GM04504 (cell line): ENCODE measurements at places on chromosomes 6 and 20.

DNA sequence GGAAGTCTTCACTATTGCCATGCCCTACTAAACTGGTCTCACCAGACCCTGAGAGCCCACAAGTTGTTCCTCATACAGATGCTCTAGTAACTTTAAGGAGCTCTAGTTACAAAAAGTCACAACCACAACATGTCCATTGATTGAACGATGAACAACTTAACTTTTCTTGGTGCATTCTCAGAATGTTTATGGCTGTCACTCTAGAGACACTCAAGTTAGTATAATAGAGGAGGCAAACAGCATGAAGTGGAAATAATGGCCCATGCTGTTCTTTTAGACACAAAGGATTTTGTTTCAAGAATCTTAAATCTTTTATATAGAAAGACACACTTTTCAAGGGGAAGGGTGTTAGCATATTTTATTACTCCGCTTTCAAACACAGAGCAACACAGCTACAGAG lies 934.4 kb downstream of the HACE1 start:
- no peak for DNase-seq

DNA sequence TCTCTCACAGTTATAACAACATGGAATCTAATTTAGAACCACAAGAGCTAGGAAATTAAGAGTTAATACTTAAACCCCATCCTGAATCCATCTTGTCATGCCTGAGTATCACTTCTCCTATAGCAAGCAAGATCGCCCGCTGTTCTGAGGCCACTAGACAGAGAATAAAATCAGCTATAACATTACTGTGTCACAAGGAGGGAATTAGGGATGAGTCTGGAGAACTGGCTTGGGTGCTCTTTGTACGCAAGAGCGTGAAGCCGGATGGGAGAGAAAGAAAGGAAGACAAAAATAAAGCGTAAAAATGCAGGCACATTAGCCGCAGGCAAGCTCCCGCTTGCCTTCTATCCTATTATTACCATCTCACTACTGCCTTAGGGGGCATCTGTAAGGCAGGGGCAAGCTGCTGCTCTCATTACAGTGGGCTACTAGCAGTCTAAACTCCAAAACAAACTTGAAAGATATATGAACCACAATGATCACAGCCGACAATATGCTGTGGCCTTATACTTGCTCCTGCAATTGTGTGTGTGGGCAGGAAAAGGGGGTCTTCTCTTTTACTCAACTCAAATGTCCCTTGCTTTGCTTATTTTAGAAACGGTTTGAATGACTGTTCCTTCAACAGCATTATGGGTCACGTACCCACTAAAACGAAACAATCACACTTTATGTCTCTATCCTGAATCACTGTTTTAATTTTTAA lies 81.9 kb downstream of the GJA10 start:
- no peak for DNase-seq

DNA sequence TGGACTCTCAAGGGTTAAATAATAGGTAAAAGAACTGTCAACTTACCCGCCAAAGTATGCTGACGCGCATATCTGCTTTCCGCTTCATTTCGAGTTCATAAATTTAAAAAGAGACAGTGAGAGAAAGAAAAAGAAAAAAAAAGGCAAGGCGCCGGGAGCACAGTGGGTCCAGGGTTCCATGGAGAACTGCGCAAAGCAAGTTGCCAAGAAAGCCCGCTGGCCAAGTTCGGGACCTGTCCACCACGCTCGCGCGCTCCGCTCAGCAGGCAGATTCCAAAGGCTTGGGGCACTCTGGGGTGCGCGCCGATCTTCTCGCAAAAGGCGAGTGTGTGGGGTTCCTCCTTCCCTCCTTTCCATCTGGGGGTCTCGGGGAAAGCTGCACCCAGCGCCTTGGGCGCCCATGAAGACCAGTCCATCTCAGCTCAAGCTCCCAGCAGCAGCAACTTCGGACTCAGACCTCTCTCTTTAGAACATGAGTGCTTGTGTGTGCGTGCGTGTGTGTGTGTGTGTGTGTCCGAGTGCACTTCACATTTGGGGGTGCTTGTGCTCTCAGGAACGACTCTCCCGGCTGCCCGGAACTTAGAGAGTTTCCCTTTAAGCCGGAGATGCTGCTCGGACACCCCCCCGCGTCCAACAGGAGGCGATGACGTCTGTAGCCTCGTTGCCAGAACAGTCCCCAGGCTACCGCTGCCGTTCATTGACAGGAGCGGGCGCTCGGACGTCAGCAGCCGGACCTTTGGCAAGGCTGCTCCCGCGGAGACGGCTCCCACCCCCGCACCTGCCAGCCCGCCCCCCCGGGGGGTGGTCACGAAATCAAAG lies 180.0 kb downstream of the TBXT start:
- no peak for DNase-seq

- DNase-seq = no peak
Observed at GRCh38 chr6:90431576-90431975, 134.9 kb upstream of the BACH2 start.

DNA sequence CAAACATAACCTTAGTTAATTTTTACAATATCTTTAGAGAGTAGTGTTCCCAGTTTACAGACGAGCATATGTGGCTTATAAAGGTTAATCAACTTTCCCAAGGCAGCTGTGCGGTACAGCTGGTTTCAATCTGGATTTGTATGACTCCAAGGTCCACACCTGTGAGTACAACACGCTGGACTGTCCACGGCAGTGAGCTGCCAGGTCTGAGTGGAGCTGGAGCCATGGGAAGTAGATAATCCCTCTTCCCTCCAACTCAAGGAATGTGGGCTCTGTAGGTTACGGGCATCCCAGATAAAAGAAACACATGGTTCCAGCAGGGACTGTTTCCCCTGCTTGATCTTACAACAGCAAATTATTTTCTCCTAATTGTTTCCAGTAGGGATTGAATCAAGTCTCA lies 102.2 kb downstream of the SOD2 start:
- DNase-seq = no peak

- DNase-seq = no peak
Observed at GRCh38 chr6:128241216-128241615, 279.2 kb downstream of the PTPRK start.

DNA sequence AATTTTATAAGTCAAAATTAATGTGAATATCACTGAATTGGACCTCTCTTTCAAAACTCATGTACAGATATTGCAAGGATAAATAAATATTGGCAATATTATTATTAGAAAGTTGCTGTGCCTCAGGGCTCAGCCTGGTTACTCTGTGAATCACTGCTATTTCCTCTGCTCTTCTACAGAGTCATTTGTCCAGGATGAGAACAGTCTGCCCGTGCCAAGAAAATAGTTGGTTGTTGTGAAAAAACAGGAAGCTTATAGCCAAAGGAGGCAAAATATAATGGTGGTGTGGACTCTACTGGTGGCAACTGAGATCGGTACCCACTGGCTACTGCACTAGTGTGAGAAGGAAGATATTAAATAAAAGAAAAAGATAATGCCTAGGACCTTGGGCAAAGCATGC lies 93.6 kb downstream of the RIMS1 start:
- DNase-seq = peak; percentile 17

DNA sequence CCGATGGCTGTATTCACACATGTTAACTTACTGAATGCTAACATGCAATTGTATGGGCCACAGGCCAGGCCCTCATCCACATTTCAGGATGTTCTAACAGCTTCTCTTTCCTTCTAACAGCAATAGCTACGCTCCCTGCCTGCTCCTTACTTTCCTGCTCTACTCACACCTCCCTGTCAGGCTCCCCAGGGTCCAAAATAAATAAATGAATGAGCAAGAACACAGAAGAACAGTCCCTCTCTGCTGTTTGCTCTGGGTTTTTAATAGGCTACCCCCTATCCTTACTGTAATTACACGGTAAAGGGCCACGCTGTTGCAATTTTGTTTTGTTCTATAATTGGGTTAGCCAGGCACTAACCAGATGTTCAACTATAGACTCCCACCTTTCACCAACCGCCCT lies 135.6 kb downstream of the GMDS start:
- DNase-seq = no peak

GRCh38 chr6:25794784-25795183 lies 37.1 kb downstream of the SLC17A1 start:
- DNase-seq = no peak

- DNase-seq = peak; percentile 83
Observed at GRCh38 chr6:25992413-25993340, 30.1 kb downstream of the TRIM38 start.

DNA sequence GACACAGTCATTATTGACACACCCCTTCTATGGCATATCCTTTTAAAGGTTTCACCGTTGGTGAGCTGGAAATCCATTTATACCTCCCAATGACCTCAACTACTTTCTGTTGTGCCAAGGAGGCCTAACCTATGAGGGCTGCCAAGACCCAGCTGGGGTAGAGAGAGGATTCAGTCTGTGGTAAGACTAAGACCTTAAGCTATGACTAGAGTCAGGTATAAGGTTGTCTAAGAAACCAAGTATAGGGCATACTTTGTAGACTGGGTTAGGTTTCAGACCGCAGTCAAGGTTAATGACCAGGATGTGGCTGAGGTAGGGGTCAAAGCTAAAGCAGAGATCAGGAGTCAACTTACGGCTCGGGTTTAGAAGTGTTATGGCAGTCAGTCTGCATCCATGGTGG lies 641.2 kb upstream of the CHD6 start:
- DNase-seq = no peak

DNA sequence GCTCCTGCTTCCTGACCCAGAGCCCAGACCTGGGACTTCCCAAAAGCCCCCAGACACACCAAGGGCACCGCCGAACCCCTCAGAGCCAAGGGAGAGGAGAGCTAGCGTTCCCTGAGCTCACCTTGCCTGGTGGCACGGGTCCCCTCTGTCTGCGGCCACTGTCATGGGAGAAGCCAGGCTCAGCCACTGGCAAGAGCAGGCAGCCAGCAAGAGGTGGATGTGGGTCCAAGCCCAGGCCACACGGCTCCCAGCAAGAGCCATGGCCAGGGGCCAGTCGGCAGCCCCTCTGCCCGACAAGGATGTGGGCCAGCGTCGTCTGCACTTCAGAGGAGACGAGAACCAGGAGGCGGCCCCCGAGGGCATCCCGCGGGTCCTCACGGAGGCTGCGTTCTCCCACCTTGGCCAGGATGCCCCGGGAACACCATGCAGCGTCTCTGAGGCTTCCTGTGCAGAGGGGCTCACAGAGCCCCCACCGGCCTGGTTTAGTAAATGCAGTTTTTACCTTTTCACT lies 2.2 kb upstream of the PPDPF start:
- no peak for DNase-seq

- DNase-seq = no peak
Observed at GRCh38 chr20:50283922-50284810, 93.5 kb downstream of the CEBPB start.

DNA sequence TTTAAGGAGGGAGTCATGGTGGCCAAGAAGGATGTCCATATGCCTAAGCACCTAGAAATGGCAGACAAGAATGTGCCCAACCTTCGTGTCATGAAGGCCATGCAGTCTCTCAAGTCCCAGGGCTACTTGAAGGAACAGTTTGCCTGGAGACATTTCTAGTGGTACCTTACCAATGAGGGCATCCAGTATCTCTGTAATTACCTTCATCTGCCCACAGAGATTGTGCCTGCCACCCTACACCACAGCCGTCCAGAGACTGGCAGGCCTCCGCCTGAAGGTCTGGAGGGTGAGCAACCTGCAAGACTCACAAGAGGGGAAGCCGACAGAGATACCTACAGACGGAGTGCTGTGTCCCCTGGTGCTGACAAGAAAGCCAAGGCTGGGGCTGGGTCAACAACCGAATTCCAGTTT lies 115.0 kb downstream of the HFE start:
- DNase-seq = no peak

GRCh38 chr6:21596949-21597682 lies 3.6 kb downstream of the SOX4 start:
- no peak for DNase-seq

DNA sequence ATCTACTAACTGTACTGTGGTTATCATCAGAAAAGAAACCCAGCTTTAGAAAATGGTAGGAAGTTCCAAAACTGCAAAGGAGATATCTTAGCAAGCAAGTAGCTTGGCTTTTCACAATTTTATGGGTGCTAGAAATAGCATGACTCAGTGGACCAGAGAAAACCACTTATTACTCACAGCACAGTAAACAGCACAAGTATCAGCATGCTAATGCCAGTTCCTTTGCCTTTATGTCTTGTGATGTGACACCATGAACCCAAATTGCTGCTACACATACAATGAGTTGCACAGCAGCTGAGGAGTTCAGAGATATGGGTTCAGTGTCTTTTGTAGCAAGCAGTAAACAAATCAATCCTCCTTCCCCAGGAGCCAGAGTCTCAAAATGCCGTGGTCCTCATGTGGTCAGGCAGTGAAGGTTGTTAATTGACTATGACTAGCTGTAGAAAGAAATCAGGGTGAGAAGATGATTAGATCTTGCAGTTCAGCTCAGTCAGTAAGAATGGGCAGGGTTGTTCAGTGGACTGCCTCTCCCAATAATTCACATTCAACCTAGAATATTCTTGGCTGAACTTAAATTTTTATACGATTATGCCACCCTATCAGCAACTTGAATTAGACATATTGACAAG lies 73.3 kb downstream of the OPRM1 start:
- DNase-seq = no peak

DNA sequence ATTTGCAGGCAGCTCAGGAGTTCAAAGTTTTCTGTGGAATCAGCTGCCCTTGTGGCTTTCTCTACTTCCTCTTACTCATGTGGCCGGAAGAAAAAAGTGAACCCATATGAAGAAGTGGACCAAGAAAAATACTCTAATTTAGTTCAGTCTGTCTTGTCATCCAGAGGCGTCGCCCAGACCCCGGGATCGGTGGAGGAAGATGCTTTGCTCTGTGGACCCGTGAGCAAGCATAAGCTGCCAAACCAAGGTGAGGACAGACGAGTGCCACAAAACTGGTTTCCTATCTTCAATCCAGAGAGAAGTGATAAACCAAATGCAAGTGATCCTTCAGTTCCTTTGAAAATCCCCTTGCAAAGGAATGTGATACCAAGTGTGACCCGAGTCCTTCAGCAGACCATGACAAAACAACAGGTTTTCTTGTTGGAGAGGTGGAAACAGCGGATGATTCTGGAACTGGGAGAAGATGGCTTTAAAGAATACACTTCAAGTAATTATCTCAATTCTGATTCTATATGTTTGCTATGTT lies 1.1 kb downstream of the MGME1 start:
- DNase-seq = no peak

- DNase-seq = peak; percentile 3
Observed at GRCh38 chr6:111113336-111114086, 26.2 kb downstream of the SLC16A10 start.

DNA sequence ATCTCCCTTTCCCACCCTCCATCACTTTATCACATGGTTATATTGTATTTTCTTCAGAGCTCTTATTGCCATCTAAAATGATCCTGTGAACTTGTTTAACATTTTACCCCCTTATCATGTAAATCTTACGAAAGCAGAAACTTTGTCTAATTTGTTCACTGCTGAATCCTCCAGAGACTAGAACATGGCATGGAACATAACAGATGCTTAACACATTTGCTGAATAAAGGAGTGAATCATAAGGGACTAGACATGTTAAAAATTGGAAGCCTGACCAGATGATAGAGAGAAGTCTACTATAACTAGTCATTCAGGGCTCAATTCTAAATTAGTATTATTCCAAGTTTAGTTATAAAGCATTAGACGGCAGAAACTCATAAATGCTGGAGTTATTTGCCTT lies 73.3 kb downstream of the MAN1A1 start:
- DNase-seq = peak; percentile 23

- no peak for DNase-seq
Observed at GRCh38 chr20:14344746-14345145, 7.3 kb upstream of the FLRT3 start.
